ENCODE measurements at places on chromosomes 1 and 21. TPM values are rescaled to one million over a fixed set of nuclear protein-coding genes. Genes with fewer than 3 reads are reported as not detected.

The SHISA4 gene
- 0.53 TPM for total RNA-seq

The GSTM5 gene
- not detected for total RNA-seq

The USP16 gene
- 39.7 TPM for total RNA-seq

The CYP4A22 gene
- not detected for total RNA-seq

The LCE3E gene
- total RNA-seq = not detected

The PSMA5 gene
- total RNA-seq = 138 TPM

The CEP104 gene
- total RNA-seq = 51.0 TPM

The SHE gene
- not detected for total RNA-seq

The CADM3 gene
- not detected for total RNA-seq

The KLF17 gene
- total RNA-seq = not detected

The GBP4 gene
- total RNA-seq = 81.1 TPM

The UBR4 gene
- 110 TPM for total RNA-seq

The SYT2 gene
- total RNA-seq = not detected

The TMEM63A gene
- total RNA-seq = 241 TPM

The TTC39A gene
- not detected for total RNA-seq

The SLC45A1 gene
- 0.26 TPM for total RNA-seq

The VWA5B1 gene
- 0.05 TPM for total RNA-seq

The C1orf94 gene
- not detected for total RNA-seq

The SLC44A3 gene
- total RNA-seq = not detected

The CELA2B gene
- total RNA-seq = not detected

The GNAT2 gene
- not detected for total RNA-seq

The BTG3 gene
- total RNA-seq = 31.2 TPM

The C2CD2 gene
- 5.9 TPM for total RNA-seq

The PTPN14 gene
- 0.28 TPM for total RNA-seq
